ENCODE measurements at places on chromosomes 4 and X.

GRCh38 chr4:124266721-124267120 lies 445.8 kb downstream of the ANKRD50 start:
- no peak for DNase-seq

GRCh38 chrX:134718966-134719317 lies 60.7 kb upstream of the PLAC1 start:
- no peak for DNase-seq

DNA sequence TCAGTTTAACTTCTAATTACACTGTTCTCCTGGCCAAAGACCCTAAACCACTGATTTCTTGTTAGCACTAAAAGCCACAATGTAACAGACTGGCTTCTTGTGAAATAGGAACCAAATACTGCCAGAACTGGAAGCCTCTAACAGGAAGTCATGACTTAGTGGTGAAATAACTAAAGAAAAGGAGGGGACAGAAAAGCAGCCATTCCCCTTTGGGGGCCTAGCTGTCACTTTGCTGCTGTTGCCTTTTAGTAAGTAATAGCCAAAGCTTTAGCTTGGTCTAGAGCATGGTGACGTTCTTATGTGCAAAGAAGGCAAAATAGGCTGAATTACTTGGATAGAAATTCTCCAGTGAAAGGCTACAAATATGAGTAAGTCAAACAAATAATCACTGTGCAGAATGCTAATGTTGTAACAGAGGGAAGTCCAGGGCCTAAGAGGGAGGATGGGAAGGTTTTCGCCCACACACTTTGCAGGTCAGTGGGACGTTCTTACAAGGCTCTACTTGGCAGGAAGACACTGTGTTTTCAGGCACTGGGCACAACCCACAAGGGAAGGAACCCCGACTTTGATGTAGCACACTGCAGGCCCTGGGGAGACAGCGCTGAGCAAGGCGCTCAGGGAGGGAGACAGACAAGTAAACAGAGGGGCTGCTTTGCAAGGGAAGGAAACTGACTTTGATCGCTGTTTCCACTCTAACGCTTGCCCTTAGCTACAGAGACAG lies 16.7 kb downstream of the GAB3 start:
- no peak for DNase-seq

- DNase-seq, result no peak
Observed at GRCh38 chr4:173835903-173836302, 305.9 kb upstream of the HAND2 start.

DNA sequence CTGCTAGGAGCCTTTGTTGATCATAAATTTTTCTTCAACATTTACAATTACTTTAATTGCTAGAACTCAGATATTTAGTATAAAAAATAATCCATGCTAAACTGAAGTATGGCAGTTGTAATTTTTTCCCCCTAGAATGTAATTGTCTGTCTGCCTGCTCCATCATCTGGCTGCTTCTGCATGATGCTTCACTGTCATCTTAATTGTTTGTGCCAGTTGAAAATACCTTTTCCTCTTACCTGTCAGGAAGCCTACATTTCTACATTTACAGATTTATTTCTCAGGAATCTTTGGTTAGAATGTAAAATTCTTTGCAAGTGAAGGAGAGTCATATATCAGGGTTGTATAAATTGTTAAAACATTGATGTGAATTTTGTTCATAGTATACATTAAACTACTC lies 348.6 kb downstream of the GRXCR1 start:
- DNase-seq, result no peak

DNA sequence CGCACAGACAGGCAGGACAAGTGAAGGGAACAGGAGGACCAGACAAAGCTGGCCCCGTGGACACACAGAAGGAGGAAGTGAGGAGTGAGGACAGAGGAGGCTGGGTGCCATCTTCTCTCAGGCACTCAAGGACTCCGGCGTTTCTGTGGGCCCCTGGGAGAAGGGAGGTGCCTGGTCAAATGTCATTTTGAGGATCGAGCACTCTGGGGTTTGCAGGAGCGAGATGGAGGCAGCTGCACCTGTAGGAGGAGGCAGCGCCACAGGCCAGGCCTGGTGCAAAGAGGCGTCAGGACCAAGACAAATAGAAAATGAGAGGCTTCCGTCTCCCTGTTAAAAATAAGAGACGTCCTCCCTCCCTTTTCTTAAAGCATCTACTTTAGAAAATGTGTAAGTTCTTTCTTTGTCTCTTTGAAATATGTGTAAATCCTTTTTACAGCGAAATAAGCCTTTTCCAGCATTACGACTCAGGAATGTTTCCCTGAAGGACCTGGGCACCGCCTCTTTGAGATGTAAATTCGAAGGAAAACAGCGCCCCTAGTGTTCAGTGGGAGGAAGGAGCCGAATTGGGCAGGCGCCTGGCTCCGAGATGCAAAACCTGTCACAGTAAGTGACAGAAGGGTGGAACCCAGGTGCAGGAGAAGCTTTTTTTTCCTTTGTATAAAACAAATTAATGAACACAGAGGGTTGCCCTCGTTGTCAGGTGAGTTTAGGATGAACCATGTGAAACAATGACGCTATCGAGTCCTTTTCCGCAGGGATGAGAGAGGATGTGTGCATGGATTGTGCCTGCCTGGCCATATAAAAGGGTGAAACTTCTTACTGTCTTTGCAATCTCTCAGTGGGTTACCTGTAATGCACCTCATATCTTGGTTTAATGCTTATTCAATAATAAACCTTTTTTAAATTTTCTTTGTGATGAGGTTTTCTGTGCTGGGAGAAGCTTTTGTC lies 1.4 kb upstream of the C4orf50 start:
- DNase-seq, result peak; percentile 60

- DNase-seq, result no peak
Observed at GRCh38 chr4:144402176-144402575, 243.8 kb upstream of the HHIP start.

DNA sequence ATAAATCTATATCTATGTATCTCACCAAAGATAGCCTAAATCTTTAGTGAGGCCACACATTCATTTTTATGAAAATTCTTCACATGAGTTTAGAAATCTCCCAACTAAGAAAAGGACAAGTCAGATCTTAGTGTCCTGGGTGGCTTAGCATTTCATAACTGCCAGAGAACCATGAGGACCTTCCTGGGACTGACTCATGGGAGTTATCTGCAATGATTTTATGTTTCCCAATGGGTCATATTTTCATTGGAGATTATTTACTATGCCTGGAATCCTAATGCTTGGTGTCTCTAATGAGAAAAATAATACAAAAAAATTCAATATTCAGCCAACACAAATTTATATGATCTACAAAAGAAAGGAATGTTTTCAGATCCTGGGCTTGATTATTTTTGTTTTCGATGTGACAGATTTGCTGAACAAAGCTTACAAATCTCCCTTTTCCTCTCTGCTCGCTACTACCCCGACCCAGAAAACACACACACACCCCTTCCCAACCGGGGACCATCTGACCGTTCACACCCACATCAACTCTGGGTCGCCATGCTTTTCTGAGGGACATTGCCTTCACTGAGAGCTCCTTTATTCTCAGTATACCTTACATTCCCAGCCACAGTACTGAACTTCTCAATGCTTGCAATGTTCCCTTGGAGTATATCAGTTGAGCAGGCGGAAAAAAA lies 40.1 kb downstream of the SORBS2 start:
- no peak for DNase-seq

GRCh38 chr4:143251779-143252178 lies 67.1 kb downstream of the USP38 start:
- no peak for DNase-seq

DNA sequence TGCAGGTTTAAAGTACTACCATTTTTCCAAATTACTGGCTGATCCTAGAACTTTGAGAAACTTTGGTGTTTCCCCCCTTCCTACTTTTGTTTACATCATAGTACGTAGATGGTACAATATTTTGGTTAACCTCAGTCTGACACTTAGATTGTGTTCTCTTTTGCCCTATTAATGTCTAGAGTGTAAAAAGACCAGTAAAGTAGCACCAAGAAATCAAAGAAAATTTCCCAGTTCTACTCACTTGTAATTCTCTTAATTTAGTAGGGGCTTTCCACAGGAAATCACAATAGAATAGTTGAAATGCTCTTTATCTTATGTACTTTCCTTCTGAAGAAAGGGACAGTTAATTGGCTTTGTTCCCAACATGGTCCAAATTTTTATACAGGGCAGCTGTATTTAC lies 51.6 kb downstream of the NFKB1 start:
- no peak for DNase-seq

GRCh38 chrX:45508454-45508853 lies 307.8 kb upstream of the DIPK2B start:
- no peak for DNase-seq

DNA sequence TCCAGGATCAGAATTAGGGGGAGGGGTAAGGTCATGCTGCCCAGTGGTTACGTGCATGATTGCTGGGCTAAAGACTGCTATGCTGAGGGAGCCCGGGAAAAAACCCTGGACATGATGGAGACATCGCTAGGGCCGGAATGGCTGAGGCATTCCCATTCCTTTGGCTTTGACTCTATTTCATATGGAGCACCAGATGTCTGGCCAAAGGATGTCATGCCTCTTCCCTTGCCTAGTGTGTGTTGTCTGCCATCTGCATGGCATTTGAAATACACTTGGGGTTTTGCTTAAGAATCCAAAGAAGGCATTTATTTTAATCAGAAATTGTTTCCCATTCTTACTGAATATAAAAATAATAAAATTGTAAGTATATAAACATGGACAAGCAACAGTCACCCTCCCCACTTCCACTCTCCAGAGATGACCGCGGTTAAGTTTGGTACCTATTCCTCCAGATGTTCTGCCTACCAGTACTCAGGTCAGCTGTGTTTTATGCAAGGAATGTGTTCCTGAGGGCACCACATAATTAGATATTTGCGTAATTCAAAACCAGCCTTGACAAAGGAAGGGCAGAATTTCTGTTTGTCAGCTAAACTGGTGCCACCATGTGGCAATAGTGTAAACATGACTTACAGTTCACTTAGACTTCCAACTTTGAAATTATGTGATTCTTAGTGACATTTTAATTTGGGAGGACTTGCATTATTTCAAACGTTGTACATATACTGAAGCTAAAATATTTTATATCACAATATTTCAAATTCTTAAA lies 105.9 kb downstream of the CT47B1 start:
- no peak for DNase-seq

- DNase-seq, result no peak
Observed at GRCh38 chr4:169005453-169006099, 4.5 kb downstream of the CBR4 start.
